ENCODE measurements at places on chromosomes 11 and 22.

DNA sequence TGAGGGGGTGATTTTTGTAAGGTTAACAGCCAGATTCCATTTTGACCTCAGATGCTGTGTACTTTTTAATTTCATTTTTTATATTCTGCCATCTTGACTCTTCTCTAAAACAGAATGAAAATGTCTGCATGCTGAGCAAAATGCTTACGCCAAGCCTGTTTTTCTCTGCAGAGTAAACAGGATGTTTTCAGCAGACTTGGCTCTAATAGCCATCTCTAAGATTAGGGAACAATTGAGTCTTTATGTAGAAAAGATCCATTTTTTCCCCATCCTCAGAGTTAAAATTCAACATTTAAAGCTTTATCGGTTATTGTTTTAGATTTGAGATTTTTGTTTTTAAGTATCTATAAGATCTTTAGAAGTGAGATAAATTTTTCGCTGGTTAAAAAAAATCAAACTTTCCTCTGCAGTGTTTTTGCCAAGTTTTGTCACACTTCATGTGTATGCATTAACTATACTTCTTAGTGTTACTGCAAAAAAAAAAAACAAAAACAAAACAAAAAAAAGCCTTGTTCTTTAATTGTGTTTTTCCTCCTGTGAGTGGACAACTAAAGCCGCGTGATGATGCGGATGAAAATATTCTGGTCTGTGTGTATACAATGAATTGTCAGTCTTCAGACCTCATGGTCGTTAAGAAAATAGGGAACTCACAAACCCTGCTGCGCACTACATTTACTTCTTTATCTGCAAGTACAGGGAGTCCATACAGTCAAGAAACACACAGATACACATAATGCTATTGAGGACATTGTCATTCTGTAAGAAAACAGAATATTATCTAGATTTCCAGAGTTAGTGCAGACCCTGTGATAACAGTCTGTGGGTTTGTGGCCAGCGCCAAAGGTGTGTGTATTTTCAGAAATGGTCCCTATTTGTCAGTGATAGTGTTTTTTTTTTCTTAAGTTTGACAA is 17.5 kb upstream of the ADSL start:
- no peak for DNase-seq

GRCh38 chr11:43694477-43694876 is 13.9 kb downstream of the HSD17B12 start:
- DNase-seq = no peak

GRCh38 chr11:69010964-69011623 is 2.0 kb downstream of the MRGPRF start:
- peak; percentile 70 for DNase-seq

DNA sequence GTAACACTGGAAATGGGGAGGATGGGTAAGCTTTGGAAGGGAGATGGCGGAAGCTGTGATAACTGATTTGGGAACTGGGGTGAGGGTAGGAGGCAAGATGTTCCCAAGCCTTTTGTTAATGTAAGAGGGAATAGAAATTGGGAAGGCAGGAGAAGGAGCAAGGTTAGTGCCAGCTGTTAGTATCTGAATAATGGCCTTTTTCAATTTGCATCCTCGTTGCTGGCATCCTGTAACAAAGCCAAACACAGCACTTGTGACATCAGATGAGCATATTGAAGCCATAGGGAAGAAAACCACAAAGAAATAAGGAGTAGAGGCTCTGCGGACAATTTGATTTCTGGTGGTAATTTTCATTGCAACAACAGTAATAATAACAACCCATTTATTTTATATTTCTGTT is 70.9 kb upstream of the CLMP start:
- no peak for DNase-seq

DNA sequence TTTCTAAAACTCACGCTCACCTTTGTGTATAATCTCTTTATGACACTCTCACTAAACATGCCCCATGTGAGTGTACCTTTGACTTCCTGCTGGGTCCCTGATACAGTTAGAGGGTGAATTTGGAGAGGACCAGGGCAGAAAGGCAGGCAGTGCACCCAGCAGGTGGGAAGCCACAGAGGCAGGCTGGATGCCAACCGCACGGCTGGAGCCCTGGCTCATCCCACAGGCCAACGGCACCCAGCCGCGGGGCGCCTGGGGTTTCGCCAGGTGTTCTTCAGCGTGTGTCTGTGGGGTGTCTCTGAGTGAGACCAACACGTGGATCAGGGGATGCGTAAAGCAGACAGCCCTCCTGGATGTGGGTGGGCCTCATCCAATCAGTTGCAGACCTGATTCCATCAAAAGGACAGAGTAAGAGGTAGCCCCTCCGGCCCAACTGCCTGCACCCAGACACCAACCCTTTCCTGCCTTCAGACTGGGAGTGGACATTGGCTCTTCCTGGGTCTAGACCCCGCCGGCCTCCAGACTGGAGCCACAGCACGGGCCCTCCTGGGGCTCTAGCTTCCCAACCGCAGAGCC is 51.6 kb downstream of the DHCR7 start:
- no peak for DNase-seq

GRCh38 chr11:63909591-63910506 is 7.1 kb downstream of the RCOR2 start:
- no peak for DNase-seq

GRCh38 chr11:17459236-17459896 is 17.3 kb downstream of the ABCC8 start:
- no peak for DNase-seq

DNA sequence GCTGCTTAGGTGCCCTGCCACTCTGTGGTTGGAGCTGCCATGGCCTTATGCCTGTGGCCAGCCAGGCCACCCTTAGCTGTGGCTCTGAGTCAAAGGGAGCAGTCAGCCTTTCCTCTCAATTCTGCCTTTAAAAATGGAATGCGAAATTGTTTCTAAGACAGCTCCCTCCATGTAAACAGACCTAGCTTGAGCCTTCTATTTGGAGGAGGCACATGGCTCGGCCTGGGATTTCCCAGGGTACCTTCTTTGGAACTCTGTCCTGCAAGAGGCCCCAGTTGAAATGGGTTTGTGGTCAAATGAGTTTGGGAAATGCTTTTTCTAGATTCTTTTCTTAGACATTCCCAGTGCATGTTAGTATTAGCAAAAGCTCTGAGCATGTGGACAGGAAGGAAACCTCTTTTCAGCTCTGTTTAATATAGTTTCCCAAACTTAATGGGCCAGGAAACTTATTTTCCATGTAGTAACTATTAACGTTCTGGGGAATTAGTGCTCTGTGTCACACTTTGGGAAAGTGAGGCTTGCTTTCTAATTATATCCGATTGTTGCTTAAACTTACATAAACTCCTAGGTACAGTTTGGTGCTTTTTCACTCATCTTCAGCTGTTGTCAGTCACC is 7.8 kb downstream of the PHOX2A start:
- DNase-seq = no peak

GRCh38 chr22:37905534-37906363 is at the start of gene MICALL1:
Gene MICALL1, plus strand, starts transcription at chr22:37906297. Its CDS starts 126 bp downstream, at chr22:37906423.
- peak; percentile 94 for DNase-seq

DNA sequence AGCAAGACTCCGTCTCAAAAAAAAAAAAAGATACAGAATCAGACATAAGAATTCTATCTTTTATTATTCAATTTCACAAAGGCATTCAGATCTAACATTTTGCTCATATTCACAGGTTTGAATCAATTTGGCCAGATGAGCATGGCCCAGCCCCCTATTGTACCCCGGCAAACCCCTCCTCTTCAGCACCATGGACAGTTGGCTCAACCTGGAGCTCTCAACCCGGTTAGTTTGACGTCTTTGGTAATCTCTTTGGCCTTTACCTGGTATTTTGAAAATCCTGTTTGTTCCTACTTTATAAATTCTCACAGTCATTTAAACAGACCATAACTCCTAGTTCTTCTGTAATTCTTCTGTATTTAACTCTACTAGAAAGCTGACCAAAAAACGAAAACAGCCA is 55.3 kb downstream of the EP300 start:
- DNase-seq = no peak

- no peak for DNase-seq
Observed at GRCh38 chr11:69906453-69906907, 87.3 kb upstream of the FGF3 start.

DNA sequence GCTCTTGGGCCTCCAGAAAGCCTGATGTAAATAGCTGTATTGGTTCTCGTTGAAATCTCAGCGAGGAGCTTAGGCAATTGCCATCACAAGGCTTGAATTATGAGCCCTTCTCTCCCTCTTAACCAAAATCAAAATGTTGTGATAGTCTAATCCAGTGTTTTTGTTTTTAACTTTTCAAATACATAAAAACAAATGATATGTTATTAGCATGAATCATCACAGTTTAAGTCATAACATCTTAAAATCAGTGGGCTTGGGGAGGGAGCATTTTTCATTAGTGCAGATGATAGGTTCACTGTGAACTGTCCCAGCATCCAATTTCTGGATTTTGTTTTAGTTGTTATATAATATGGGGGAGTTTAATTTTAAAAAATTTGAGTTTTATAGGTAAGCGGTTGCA is 48.9 kb upstream of the HORMAD2 start:
- DNase-seq = no peak

GRCh38 chr11:72483412-72484186 is 49.3 kb upstream of the CLPB start:
- DNase-seq = no peak

GRCh38 chr11:36532941-36533601 is 23.0 kb upstream of the TRAF6 start:
- DNase-seq = no peak

- no peak for DNase-seq
Observed at GRCh38 chr11:101401245-101401644, 182.6 kb downstream of the TRPC6 start.

DNA sequence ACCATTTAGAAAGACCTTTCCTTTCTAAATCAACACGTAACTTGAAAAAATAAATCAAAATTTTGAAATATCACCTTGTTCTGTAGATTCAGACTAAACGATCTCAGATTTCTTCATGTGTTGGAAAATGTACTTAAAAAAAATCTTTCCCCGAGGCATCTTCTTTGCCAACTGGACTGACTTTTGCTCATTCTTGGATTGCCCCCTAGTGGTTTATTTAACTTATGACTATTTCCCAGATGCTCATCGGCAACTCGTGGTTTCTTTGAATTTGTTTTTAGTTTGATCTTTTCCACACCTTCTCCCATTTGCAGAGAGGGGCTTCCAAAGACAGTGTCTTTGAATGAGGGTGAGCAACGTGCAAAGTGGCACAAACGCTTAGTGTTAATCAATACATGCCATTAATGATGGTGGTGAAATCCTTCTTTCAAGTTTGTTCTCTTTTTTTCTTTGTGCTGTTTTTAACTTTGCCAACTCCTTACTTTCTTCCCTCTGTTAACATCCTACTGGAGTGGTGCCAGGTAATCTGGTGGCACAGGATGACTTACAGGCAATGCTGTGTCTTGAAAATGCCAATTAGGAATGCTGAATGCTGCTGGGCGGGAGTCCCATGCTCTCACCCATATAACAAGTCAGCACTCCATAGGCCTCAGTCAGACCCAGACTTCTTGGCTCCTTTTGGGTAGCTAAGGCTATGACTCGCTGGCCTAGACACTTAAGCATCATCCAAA is 18.3 kb downstream of the PRSS23 start:
- no peak for DNase-seq

GRCh38 chr22:43293655-43294392 is 49.3 kb downstream of the SCUBE1 start:
- DNase-seq = no peak

DNA sequence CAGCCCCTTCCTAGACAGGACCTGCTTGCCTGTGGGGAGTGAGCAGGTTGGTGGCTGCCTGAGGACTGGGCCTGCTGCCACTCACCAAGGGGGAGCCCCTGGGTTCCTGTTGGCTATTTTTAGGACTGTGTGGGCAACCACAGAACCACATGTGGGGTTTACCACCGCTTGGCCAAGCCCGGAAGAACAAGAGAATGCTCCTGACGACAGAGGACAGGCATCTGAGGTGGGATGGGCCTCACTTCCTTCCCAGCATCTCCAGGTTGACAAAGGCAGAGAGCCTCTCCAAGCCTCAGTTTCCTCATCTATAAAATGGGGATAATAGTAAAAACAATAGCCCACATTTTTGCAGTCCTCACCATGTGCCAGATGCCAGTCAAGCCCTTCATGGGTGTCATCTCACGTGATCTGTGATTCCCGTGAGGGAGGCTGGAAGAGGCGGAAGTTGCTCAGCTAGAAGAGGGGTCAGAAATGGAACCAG is 43.6 kb downstream of the LRRC32 start:
- peak; percentile 41 for DNase-seq

- no peak for DNase-seq
Observed at GRCh38 chr22:43310311-43310710, 32.9 kb downstream of the SCUBE1 start.

- DNase-seq = no peak
Observed at GRCh38 chr11:63567044-63567840, 4.1 kb upstream of the PLAAT2 start.

DNA sequence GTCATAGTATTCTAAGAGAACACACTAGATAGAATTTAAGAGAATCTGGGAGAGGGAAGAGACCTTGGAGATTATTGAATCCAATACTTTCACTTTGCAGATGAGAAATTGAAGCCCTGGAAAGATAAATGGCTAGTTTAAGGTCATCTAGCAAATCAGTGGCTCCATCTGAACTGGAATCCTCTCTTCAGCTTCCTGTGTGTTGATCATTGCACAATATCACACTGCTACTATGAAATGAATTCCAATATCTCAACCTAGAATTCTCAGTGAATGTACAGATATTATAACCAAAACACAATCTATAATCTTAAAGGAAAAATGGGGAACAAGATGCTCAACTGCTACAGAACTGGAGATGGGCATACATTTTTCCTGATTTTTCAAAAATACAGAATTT is 44.1 kb downstream of the DCUN1D5 start:
- no peak for DNase-seq

DNA sequence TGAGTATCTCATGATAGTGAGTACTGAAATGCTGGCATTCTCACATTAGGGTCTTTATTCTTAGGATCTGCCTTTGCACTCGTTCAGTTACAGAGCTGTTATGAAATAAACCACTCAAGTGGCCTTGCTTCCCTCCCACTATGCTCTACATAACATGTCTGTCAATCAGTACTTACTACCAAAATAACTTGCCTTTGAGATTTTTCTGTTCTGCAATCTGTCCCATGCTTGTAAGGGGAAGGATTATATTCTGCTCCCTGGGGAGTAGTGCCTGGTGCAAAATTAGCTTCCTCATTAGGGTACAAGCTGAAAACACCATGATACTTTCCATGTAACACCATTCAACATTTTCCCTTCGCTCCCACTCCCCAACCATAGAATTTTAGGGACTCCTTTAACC is 1.9 kb upstream of the GRAP2 start:
- peak; percentile 8 for DNase-seq

DNA sequence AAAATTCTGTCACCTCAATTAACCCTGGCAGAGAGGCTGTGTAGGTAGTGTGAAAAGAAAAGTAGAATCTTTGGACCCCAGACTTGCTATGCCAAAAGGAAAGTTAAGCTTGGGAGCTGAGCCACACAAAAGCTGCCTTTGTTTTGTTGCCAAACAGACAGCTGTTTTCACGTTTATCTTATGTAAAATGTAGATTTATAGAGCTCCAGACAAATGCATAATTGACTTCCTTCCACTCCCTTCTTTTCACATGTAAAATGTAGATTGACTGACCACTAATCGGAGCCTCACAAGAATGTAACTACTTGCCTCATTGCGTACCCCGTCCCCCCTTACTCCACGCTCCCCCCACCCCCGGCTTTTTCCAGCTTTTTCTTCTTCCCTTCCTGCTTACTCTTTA is 2302.2 kb upstream of the RAG2 start:
- DNase-seq = no peak

All from GM12891 (cell line).